NCI-H187 (cell line): ENCODE measurements at places on chromosomes 12 and 14.

GRCh38 chr12:109871668-109872314 is 8.6 kb downstream of the GLTP start:
- no peak for DNase-seq

DNA sequence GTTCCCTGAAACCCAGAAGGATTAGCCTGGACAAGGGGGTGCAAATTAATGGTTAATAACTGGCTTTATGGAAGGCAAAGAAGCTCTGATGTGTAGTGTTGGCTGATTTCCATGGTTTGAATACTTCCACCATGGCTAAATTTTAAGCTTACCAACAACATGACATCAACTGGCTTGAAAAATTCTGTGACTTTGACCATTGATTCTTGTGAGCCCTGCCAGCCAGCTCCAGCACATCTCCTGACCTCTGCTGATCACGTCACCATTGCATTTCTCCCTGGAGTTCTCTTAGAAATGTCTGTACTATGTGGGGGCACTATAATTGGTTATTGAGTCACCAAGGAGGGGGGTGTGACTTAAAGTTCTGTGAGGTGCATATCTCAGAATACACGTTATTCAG is 171.2 kb downstream of the MYRFL start:
- no peak for DNase-seq

GRCh38 chr14:73723797-73724661 is 9.8 kb upstream of the PNMA1 start:
- no peak for DNase-seq

DNA sequence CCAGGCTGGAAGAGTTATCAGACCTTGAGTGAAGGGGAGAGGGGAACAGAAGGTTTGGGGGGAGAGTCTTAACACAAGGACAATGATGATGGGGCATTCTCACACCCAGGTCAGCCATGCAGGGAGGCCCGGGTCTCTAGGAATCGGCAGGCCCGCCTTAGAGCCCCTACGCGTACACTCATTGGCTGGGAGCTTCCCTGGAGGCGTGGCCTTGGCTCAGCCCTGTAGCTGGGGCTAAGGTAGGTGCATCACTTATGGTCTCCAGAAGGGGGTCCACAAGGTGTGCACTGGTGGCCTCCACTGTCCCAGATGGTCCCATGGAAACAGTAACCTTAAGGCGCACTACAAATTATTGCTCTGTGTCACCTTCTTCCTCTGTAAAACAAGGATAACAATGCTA is 660.1 kb downstream of the MED13L start:
- DNase-seq: no peak

DNA sequence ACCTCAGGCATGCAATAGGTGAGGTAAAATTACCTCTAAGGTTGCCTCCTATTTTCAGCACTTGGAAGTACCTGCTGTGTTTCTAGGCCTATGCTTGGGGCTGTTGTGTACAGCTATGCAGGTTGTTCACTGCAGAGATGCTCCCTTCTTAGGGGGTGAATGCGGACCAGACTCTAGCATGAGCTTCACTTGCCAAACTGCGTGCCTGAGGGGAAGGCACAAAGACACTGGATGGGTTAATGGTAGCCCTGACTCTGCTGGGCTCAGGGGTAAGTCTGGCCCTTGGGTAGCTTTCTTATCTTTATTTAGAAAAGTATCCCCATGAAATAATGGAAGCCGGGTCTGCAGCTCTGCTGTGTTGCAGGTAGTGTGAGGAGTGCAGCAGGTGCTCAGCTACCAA is 35.7 kb downstream of the B4GALNT3 start:
- DNase-seq: no peak

- DNase-seq: no peak
Observed at GRCh38 chr14:73714656-73715081, 485 bp upstream of the PNMA1 start.

DNA sequence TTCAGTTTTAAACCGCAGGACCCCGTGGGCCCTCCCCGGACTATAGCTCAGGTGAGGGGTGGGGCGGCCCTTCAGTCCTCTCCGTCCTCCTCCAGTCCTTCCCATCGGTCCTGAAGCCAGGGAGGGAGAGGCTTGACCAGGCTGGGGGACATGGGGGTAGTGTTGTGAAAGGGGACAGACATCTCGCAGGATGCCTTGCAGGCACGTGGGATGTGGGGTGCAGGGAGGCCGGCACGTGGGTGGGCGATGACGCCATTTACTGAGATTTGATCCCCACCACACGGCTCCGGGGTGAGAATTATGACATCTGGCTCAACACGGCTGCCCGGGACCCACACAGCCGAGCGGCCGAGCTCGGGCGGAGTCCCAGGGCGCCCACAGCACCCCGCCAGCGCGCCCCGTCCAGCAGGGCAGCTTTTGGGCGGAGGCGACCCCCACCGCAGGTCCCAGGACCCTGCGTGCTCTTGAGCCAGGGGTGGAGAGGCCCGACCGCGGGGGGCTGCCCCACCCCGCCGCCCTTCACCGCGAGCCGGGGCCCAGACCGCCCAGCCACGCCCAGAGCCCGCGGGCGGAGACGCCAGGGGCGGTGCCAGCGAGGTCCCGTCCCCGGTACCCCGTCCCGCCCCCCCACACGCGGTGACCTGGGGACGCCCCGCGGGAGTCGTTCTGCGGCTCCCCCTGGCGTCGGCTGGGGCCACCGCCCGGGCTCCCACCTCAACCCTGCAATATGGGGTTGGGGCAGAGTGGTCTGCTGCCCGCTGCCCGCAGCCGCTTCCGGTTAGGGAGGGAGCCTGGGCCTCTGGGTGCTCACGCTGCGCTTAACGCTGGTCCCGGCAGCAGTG is 3.3 kb upstream of the EXOC3L4 start:
- DNase-seq: no peak

DNA sequence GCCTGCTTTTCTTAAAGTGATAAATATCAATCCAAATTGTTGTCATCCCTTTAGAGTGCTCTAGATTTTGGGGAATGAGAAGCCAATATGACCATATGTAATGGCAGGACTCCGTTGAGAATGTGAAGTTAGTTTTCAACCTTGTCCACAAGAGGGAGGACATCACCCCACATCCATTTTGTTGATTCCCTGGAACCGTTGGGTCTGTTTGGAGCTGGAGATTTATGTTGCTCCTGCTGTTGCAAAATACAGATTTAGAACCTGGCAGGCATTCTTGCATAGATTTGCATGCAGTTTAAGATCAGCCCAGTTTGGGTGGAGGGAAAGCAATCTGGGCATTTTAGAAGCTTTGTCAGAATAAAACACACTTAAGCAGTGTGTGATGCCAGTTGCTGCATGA is 620.1 kb downstream of the NRXN3 start:
- DNase-seq: no peak

GRCh38 chr14:76352639-76353281 is 23.2 kb upstream of the ESRRB start:
- DNase-seq: no peak

GRCh38 chr12:108806346-108806745 is 51.0 kb downstream of the SSH1 start:
- no peak for DNase-seq

GRCh38 chr12:52338241-52338960 is 17.2 kb upstream of the KRT83 start:
- no peak for DNase-seq

- DNase-seq: no peak
Observed at GRCh38 chr12:108832208-108832607, 25.2 kb downstream of the SSH1 start.

- DNase-seq: no peak
Observed at GRCh38 chr14:93025055-93025454, 90.7 kb downstream of the ITPK1 start.

- DNase-seq: no peak
Observed at GRCh38 chr14:36306836-36307235, 13.6 kb downstream of the MBIP start.

DNA sequence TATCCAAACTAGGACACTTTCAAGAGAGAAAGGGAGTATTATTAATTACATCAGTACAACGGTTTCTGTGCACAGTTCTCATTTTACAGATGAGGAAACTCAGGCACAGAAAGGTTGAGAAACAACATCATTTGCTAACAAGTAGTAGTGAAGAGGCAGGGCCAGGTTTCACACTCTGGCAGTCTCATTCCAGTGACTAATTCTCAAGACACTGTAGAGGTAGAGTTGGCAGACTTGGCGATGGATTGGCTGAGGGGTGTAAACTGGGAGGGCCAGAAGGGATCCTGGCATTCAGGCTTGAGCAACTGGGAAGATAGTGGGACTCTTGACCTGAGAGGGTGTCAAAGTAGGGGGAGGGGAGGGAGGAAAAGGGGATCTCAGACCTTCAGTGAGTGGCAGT is 73.8 kb upstream of the BDKRB2 start:
- DNase-seq: no peak

GRCh38 chr14:36055681-36056225 is 120.8 kb downstream of the PTCSC3 start:
- DNase-seq: no peak

DNA sequence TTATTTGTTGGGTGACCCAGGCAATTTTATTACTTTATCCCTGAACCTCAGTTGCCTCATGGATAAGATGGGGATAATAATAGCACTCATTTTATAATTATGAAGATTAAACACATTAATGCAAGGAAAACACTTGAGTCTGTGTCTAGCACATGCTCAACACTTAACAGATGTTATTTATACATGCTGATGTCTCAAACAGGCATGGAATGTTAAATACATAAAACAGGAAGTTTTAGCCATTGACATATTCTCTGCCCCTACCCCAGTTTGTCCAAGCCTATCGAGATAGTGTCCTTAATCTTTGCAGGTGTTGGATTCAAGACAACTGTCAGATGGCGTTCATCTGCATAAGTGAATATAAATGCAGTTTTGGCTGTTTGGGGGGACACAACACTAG is 109.8 kb downstream of the SCAF11 start:
- DNase-seq: no peak
